ENCODE measurements at places on chromosomes 12 and 14.

DNA sequence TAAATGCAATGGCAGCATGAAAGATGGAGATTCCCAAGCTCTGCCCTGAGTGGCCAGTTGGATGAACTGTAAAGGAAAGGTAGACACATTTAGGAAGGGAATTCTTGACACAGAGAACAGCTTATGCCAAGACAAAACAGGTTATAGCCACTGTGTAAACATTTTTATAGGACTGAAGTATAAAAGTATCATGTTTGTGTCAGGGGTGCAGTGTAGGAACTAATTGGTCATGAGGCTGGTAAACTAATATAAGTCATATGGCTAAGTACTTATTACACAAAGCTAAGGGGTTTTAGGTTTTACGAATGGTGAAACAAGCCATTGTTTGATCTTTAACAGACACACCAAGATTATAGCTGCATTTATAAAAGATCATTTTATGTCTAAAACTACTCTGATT is 207.7 kb upstream of the SLC16A7 start:
- no peak for DNase-seq

- DNase-seq: no peak
Measured at GRCh38 chr12:23533265-23533664, 416.2 kb downstream of the SOX5 start.

- no peak for DNase-seq
Measured at GRCh38 chr14:59274991-59275391, 86.5 kb downstream of the DAAM1 start.

DNA sequence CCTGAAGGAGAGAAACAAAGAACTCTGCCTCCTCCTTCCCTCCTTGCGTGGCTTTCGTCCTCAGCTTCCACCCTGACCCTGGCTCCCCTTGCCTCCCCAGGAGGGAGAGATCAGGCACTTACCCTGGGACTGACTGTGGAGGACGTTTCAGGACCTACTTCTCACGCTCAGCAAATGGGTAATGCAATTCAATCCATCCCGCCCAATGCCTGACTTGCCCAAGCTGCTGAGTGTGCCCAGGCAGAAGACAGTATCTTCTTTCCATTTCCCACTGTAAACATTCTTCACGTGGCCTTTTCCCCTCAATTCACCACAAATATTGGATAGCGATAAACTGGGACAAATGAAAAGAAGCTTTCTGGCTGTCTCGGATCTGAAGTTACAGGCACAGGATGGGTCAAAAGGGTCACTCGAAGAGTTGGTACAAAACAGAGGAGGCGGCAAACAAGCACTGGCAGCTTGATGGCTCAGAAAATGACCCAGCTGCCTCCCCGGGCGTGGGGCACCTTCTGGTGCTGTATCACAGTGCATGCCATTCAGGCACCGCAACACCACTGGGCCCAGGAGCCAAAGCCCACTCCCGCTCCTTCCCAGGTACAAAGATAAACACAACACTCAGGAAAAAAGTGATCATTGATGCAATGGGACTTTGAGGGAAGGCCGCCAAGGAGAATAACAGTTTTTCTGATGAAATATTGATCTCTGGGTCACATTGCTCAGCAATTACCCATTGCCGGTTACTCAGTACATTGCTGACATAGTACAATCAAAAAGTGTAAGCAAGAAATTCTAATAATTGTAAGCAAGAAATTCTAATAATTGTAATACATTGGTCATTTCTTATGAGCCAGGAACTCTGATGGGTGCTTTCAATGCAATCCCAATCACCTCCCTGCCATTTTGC is 65.8 kb downstream of the TRIM9 start:
- no peak for DNase-seq

- DNase-seq: no peak
Measured at GRCh38 chr14:52021957-52022600, 32.7 kb downstream of the RTRAF start.

GRCh38 chr14:23694085-23694948 is 58.2 kb downstream of the DHRS2 start:
- DNase-seq: no peak

Measured in left hindlimb (tissue), 1 donor.